ENCODE measurements at places on chromosomes 11 and 22.

- DNase-seq, result no peak
Observed at GRCh38 chr11:108206969-108207682, 15.3 kb downstream of the NPAT start.

DNA sequence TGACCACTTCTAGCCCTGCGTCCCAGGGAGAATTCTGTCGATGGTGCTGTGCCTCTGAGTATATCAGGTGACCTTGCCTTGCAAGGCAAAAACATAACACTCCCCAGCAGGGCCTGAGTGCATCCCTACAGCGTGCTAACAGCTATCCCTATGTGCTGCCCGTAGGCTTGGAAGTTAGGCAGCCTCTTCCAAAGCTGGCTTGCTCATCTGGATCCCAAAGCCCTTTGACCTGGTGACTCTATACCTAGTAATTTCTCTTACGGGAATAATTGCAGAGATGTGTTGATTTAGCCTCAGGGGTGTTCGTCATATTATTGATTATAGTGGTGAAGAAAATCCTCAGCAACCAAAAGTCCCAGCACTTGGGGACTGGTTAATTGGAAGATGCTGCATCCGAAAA is 32.6 kb upstream of the CRYBB3 start:
- no peak for DNase-seq

- DNase-seq, result no peak
Observed at GRCh38 chr11:40281052-40281580, 1178.3 kb downstream of the LRRC4C start.

DNA sequence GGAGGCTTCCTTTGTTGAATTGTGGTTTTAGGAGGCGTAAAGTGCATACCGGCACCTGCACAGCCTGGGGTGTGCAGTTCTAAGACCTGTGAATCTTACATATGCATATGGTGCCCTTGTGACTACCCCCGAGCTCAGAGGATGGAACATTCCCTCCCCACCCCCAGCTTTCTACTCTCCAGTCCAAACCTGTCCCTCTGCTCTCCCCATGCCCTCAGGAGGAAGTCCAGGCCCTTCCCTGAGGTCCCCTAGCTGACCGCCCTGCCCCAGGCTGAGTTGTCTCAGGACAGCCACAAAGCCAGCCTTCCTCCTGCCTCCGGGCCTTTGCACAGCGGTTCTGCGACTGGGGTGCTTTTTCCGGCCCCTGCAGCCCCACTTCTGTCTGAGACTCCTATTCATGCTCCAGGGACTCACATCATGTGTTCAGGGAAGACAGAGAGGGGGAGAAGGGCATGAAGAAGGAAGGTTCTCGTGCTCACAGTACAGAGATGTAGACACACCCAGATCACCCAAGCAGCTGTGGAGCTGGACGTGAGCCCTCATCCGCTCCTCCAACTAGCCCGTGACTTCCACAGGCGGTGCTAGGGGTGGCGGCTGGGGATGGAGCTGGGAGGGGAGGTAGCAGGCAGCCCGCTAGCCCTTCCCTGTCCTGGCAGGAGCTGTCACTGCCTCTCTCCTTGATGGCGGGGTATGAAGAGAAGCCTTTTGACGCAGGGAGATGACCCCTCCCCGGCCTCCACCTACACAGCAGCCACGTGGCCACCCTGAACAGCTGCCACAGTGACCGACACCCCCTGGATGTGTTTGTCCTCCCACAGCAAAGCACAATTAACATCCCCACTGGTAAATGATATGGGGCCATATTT is 50.8 kb downstream of the FLRT1 start:
- no peak for DNase-seq

GRCh38 chr22:39152511-39153219 is at the start of gene CBX7:
TSS of gene CBX7 (minus strand) at chr22:39152680. CDS start at chr22:39152444, 236 bp downstream.
- no peak for DNase-seq

- DNase-seq, result no peak
Observed at GRCh38 chr22:43734370-43735150, 77.5 kb downstream of the EFCAB6 start.

DNA sequence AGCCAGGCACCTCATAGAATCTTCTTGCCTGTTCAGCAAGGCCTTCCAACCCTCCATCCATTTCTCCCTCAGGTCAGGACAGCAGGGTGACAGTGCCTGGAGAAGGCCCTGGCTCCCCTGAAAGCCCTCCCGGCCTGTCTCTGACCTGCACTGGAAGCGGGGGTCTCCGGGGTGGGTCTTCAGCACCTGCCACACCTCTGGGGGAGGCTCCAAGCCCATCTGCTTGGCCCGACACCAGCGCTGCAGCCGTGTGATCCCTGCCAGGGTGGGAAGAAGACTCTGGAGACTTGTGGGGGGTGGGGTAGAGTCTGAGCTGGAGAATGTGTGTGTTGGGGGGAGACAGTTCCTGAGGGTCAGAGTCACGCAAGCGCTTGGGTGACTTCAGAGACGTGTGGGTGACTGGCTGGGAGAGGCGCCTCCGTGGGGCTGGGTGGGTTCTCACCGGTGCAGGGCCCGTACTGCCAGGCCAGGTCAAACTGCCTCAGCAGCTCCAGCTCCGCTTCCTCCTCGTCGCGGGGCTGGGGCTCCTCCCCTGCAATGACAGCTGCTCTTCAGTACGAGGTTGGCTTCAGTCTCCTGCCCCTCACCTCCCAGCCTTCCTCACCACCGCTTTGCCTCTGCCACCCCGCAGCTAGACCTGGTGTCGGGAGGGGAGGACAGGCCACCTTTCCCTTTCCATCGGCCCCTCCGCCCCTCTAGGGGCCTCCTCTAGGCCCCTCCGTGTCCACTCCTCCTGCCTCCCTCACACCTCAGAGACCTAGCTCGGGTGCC is 615 bp downstream of the POLD4 start:
- DNase-seq, result no peak
